ENCODE measurements at places on chromosomes 16 and 17. TPM values are rescaled to one million over a fixed set of nuclear protein-coding genes. Genes with fewer than 3 reads are reported as not detected.

CBFA2T3 gene
- 0.80 TPM for total RNA-seq

DNA sequence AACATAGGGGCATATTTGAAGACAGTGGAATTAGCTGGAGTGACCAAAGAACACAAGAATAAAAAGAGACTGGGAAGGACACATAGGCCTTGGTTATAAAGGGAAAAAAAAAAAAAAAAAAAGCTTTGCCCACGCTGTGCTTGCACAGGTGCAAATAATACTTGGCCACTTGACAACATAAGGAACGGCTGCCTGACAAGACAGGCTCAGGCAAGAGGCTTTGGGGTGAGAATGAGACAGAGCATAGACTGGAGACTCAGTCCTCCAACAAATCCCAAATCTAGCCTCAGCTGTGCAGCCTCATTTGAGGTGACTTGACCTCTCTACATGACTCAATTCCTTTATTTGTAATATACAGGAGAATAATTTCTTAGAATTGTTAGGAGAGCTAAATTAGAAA lies 332.8 kb upstream of the DYNLRB2 start:
- no peaks in the 10 kb centered on the region for H3K4me1 ChIP-seq
- H3K36me3 ChIP-seq, result no peaks in the 10 kb centered on the region
- H3K27ac ChIP-seq, result no peak overlapping the region
- no peak for DNase-seq

DNA sequence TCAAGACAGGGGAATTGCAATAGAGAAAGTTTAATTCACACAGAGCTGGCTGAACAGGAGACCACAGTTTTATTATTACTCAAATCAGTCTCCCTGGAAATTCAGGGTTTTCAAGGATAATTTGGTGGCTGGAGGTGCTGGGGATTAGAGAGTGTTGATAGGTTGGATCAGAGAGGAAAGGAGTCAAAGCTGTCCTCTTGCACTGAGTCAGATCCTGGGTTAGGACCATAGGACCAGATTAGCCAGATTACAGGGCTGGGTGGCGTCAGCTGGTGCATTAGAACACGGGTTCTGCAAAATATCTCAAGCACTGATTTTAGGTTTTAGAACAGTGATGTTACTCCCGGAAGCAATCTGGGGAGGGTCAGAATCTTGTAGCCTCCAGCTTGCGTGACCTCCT lies 1.8 kb upstream of the NSMCE1 start:
- peaks cover 51% of the 10 kb centered on the region for H3K4me1 ChIP-seq
- no peaks in the 10 kb centered on the region for H3K27me3 ChIP-seq
- no peaks in the 10 kb centered on the region for H3K36me3 ChIP-seq

DNA sequence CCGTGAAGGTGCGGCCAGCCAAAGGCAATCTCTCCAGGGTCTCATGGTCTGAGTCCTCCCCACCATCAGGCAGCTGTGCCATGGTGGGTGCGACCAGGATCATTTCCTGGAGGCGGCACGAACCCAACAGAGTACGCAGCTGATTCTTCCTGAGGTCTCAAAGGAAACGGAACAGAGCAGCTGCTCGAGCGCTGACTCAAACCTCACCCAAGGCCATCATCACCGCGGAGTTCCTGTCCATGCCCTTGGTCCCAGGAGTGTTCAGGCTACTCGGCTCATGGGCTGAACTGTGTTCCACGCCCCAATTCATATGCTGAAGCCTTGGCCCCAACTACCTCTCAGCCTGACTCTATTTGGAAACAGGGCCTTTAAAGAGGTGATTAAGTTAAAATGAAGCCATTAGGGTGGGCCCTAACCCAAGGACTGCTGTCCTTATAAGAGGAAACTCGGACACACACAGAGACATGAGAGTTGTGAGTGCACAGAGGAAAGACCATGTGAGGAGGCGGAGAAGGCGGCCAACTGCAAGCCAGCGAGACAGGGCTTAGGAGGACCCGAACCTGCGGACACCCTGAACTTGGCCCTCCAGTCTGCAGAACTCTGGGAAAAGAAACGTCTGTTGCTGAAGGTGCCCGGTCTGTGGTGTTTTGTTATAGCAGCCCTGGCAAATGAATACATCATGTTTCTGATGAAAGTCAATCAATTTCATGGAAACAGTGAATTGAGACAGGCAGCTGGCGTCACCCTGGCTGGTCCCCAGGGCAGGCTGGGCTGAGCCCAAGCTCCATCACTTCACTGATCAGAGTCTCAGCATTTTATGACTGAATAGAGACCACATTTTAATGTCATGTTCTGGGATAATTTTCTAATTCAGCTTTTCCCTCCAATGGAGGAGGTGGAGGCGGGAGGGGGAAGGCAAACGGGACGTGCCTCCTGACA lies 13.7 kb downstream of the MXRA7 start:
- peaks cover 3% of the 10 kb centered on the region for H3K4me1 ChIP-seq
- H3K27me3 ChIP-seq, result no peaks in the 10 kb centered on the region
- DNase-seq, result peak; percentile 11
- no peak overlapping the region for H3K4me3 ChIP-seq
- H3K36me3 ChIP-seq, result no peaks in the 10 kb centered on the region

GRCh38 chr16:84718-85406 lies 6.8 kb downstream of the MPG start:
- H3K4me3 ChIP-seq, result no peak overlapping the region
- peaks cover 26% of the 10 kb centered on the region for H3K4me1 ChIP-seq
- no peaks in the 10 kb centered on the region for H3K27me3 ChIP-seq
- DNase-seq, result no peak

- H3K36me3 ChIP-seq, result peaks cover 9% of the 10 kb centered on the region
- no peaks in the 10 kb centered on the region for H3K27me3 ChIP-seq
- H3K27ac ChIP-seq, result no peak overlapping the region
- no peak for DNase-seq
Observed at GRCh38 chr17:67431249-67432015, 54.4 kb downstream of the PITPNC1 start.

DNA sequence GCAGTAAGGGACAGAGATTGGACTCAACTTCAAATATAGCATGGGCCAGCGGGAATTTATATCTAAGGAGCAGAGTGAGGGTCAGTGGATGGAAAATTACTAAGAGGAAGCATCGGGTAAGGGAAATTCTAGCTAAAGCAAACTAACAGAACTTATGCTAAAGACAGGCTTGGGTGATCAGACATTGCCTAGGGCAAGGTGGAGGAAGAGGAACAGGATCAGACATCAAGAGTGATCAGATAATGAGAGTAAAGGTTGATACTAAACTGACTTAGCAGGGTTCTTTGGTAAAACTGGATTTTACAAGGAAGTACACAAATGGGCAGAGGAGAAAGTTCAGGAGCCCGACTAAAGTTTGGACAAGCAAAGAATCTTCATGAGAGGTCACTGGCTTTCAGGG lies 86.3 kb upstream of the TOM1L1 start:
- H3K4me1 ChIP-seq, result no peaks in the 10 kb centered on the region
- no peak overlapping the region for H3K27ac ChIP-seq
- H3K36me3 ChIP-seq, result no peaks in the 10 kb centered on the region
- no peak overlapping the region for H3K4me3 ChIP-seq
